ENCODE measurements at places on chromosomes 7 and 10.

DNA sequence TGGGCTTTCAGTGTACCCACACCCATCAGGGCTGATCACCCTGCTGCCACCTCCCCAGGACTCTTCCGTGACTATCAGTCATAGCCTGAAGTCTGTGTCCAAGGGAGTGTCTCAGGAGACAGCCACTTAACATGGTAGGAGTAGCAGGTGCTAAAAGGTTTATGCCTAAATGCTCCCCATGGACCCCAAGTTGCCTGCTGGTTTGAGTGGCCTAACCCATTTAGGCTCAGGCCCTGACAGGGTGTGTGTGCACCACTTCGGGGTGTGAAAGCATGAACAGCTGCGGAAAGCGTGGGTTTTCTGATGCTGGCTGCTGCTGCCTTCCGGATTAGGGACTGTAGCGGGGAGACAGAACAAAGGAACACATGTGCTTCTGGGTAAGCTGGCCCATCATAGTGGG is 93.2 kb upstream of the SAMD8 start:
- no peak for DNase-seq

DNA sequence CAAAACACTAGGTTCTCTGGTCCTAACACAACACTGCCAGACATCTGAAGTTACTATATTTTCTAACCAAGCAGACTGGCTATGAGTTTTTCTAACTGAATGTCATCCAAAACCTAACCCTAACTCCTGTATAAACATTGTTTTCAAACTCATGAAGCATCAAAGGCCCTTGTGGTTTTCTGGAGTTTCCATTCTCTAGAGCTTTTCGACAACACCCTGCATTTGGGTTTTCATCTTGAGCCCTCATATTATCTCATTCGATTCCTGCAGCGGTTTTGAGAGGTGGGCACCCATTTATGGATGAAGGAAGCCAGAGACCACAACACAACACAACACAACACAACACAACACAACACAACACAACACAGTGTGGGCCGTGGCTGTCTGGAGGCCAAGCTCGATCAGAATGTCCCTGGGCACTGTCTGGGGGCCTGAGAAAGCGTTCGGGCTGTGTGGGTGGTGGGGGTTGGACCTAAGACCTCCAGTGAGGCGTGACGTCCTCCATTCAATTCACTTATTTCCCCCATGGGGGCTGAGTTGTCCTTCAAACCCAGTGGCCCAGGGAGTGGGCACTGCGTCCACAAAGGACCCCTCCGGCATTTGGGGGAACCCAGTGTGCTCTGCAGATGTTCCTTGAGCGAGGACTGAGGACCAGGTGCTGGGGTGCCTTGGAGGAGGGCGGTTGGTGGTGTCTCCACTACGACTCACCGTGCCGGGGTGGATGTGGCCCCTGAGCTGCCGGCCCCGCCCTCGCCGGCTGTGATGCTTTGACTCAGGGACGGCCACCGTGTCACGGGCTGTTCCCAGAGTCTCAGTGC is 490.4 kb downstream of the DNAJB6 start:
- no peak for DNase-seq

- DNase-seq = no peak
These were observed 87.0 kb downstream of the SKAP2 start for GRCh38 chr7:26777385-26777784.

GRCh38 chr7:90469554-90469953 is at the start of gene PTTG1IP2:
Gene PTTG1IP2, plus strand, starts transcription at chr7:90469639. Its CDS starts 148 bp downstream, at chr7:90469787.
- no peak for DNase-seq

DNA sequence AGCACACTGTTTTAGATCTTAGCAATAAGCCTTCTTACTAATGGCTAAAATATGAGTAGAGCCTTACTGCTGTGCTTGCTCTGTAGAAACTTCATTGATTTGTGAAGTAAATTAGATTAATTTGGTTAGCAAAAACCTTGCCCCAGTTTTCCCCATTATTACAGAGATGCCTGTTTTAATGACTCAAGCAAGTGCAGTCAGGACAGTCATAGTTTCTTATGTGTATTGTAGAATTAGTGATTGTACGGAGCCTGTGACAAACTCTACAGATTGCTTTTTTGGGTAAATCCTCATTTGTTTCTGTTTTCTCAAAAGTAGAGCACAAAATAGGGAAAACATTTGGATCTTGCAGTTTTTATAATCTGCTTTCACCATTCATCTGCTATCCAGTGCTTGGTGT is 7.0 kb downstream of the TAX1BP1 start:
- DNase-seq = no peak
